ENCODE measurements at places on chromosomes 4 and X. TPM values are rescaled to one million over a fixed set of nuclear protein-coding genes. Genes with fewer than 3 reads are reported as not detected.

The MND1 gene
- 1.6 TPM for total RNA-seq

The VCX2 gene
- total RNA-seq, result not detected

The ITIH6 gene
- not detected for total RNA-seq

The TIGD4 gene
- not detected for total RNA-seq

The CHRNA9 gene
- total RNA-seq, result not detected

The SGMS2 gene
- 231 TPM for total RNA-seq

The CXorf66 gene
- not detected for total RNA-seq

The KLHL4 gene
- total RNA-seq, result 5.5 TPM

The FHIP1A gene
- total RNA-seq, result 0.32 TPM

GRCh38 chr4:159283696-159284095 is 180.8 kb downstream of the RAPGEF2 start:
- no peak for DNase-seq

GRCh38 chr4:46594661-46595060 is 204.7 kb upstream of the GABRA2 start:
- DNase-seq, result no peak

DNA sequence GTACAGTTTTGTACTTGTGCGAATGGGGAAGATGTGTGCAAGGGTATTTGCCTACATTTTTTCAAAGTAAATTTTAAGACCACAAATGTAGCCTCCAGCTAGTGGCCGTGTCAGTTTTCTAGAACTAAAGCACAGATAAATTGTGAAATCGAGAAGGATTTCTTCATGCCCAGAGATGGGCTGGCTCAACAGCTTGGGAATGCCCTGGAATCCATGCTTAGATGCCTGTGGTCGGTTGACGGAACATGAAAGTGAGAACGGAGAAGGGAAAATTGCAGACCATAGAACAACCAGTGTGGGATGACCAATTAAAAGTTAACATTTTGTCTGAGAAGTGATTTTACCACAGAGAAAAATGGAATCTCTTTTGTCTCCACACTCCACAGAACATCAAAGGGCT is 73.2 kb upstream of the VCX2 start:
- DNase-seq, result no peak

DNA sequence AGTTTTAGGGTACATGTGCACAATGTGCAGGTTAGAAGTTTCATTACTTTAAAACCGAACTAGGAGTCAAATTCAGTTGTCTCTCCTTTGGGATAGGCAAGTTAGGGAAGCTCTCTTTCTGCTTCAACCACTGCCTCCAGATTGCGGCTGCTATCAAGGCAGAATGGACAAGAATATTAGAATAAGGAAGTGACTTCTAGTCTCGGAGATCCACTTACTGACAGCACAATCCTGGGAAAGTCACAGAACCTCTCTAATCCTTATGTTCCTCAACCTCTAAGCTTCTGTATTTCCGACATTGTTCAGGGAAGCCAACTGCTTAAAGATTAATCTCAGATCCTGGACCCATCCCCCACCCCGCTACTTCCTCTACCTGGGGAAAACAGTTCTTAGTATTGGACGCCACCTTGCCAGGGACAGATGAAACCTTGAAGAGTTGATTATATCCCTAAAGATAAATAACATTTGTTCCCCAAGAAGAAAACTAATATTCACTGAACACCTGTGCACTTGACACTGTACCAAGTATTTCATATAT is 2.1 kb downstream of the NUP62CL start:
- DNase-seq, result no peak

GRCh38 chrX:13902406-13902805 is 85.5 kb upstream of the GPM6B start:
- DNase-seq, result no peak

DNA sequence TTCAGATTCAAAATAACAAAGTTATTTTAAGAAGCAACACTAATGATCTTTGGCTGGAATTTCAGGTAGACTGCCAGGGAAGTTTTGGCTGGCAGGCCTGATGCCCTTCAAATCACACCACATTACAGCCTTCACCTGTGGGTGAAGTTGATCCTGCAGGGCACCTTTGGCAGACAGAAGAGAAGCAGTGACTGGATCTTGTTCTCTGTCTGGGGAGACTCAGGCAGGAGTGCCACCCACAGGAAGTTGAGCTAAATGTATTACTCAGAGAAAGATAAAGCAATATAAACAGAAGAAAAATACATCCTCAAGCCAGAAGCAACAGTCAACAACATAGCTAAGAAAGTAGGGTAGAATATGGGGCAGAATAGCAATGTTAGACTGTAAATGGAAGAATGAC is 12.8 kb upstream of the CFAP299 start:
- DNase-seq, result no peak

DNA sequence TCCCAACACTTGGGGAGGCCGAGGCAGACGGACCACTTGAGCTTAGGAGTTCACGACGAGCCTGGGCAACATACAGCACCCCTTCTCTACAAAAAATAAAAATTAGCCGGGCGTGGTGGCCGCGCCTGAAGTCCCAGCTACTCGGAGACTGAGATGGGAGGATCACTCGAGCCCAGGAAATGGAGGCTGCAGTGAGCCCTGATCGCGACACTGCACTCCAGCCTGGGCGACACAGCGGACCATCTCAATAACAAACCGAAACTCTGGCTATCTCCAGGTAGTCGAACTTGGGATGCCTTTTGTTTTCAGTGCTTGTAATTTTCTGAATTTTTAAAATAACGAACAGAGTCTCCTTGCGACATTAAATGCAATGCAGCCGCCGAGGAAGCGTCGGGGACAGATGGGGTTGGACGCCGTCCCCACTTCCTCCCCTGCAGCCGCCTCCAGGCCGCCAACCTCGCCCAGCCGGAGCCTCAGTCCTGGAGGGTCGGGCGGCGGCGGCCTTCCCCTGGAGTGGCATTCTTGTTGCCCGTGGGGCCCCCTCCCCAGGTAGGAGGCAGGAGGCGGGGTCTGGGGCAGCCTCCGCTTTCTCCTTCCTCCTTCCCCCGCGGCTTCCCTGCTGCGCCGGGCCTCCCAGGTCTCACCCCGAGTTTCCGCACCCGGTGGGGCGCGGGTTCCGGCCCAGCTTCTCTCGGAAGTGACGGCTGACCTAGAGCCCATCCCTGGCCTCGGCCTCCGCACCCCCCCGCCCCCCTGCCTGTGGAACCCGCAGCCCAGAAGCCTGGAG is 14.6 kb downstream of the HMX1 start:
- DNase-seq, result no peak

- peak; percentile 24 for DNase-seq
Observed at GRCh38 chr4:145938618-145939440, at the start of gene ZNF827. ZNF827 (minus strand) TSS chr4:145938823; CDS start chr4:145938407, 416 bp downstream.

DNA sequence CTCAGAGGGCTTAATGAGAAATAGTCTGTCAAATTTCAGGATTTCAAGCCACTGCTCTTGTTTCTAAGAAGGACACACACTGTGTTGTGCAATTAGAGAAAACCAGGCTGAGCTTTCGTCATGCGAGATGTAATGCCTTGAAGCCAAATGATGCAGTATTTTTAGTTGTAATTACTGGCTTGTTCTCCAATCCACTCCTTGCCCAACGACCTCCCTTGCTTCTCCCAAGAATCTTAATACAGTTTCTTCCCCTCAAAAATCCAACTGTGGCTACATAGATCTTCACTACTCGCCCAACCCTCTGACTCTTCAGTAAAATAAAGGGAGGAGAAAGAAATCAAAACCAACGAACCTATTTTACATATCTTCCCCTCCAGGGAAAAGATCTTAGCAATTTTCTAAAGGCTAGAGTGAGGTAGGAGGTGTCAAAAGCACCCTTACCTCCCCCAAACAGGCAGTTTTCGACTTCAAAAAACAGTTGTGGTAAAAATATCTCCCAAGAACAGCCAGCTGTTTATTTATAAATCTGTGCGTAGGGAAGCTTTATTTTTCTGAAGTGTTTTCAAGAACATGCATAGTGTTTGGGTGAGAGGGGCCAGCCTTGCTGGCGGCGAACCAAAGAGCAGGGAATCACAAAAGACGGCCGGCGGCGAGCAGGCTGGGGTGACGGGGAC is 68.7 kb downstream of the MGST2 start:
- no peak for DNase-seq

DNA sequence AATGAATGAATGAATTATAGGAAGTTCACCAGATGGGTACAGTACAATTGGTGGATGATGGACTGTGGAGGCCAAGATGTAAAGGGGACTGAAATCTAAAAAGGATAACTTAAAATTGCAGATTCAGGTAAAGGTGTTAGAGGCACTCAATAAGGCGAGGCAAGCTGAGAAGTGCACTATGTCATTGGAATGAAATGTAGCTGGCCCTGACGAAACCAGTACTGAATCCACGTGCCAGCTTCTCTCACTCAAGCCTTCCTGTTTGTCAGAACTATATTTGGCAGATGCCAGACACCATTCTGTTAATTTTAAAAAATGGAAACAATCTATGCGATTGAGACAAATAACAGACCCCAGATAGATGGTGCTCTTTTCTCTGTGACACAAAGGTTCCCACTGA is 1039.1 kb upstream of the TENM3 start:
- DNase-seq, result no peak

DNA sequence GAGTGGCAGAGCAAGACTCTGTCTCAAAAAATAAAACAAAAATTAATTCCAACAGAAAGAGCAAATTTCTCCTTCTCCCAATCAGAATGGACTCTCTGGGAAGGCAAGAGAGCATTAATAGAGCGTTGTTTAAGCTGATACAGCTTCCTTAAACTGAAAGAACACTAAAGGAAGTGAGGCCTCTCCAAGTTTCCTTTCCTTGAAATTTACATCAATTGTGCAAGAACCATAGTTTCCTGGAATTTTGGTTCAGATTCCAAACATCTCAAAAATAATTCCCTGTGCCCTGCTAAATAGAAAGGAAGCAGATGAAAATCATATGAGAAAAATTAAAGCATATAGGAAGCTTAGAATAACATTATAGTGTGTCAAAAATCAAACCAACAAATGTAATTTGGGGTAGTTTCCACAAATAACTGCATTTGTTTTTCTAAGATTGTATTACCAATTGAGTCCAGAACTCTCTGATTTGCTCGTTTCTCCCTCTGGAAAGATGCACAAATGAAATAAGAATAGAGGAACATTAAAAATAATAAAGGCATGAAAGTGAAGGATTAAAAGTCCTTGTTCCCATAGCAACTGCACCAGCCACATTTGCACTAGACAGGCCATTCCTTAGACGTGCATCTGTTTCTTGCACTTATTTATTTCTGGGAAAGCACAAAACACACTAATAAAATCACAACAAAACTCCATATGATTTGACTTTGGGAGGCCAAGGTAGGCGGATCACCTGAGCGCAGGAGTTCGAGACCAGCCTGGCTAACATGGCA is 3.7 kb upstream of the FAM241A start:
- no peak for DNase-seq

DNA sequence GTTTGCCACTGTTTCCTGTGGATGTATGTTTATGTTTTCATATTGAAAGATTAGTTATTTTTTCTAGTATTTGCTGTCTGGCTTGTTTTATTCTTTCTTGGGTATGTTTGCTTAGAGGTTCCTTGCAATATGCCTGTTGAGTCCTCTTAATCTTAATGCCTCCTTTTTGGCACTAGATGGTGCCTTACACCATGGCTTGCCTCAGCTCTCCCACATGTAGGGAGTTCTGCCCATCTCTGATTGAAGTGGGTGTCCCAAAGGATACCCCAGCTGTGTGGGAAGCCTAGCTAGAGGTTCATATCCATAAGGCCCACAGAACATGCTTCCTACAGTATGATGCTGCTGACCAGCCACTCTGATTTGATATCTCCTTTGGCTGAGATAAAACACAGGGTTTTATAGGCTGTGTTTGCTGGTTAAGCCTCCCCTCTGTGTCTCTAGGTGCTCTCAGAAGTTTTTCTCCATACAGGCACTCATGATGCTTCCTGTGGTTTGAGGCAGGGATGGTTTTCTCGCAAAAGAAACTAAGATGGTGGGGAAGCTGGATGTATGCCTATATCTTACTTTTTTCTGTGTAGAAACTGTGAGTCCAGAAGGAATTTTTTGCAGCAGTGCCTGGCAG is 162.4 kb downstream of the ASB9 start:
- no peak for DNase-seq

DNA sequence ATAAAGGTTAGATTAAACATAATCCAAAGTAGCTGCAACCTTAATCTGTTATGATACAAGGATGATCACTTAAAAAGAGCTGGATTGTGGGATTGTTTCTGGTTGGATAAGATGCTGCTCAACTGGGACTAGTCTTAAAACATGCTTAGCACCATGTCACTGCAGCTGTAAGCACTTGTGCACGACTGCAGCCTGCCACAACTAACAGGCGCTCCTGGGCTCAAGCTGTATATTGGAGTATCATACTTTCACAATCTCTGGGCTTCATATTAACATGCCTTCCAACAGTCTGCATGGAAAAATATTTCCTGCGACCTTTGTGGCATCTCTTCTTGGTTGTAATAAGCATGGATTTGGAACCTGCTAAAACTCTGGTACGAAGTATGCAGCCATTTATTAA is 493.0 kb upstream of the PITX2 start:
- no peak for DNase-seq

- no peak for DNase-seq
Observed at GRCh38 chrX:18410038-18410437, 15.4 kb upstream of the CDKL5 start.

DNA sequence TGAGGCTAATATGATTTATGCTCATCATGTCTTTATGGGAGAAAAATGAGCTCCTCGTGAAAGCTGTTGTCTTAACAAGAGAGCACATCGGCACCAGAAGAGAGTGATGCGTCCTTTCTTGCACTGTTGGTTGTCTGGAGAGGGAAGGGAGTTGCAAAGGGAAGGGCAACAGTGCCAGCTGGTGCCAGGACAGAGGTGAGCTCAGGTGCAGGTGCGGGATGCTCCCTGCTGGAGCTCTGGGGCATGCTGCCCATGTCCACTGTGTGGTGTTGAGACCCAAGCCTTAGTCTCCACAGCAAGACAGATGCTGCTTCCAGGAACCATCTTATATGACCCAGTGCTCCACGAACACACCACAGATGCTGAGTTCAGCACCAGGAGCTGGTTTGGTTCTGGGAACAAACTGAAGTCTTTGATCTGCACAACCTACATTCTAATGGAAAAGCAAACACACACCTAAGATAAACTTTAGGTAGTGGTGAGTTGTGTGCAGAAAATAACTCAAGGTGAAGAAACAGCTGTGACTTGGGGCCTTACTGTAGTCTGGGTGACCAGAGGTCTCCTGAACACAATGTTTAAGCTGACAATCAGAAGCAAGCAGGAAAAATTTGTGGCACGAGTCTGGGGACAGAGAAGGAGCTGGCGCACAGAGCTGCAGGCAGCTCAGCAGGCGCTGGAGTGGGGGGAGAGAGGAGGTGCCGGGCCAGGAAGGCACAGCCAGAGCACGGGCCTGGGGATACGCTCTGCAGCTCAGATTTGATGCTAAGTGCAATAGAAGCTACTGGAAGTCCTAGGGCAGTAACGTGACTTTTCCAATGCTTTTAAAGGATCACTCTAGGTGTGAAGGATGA is 73.2 kb downstream of the HAUS3 start:
- no peak for DNase-seq

GRCh38 chrX:135328421-135329005 is 19.2 kb downstream of the ETDC start:
- DNase-seq, result no peak

All from omental fat pad (tissue), 4 donors.